Breast epithelium (tissue), 4 donors: ENCODE measurements at places on chromosomes 13 and 19. TPM values are rescaled to one million over a fixed set of nuclear protein-coding genes. Genes with fewer than 3 reads are reported as not detected.

UPF3A gene
- total RNA-seq = 52.8 TPM

IFNL3 gene
- total RNA-seq = not detected

APOC4 gene
- total RNA-seq = not detected

IQCN gene
- total RNA-seq = 9.5 TPM

MAP2K7 gene
- total RNA-seq = 13.3 TPM

PGLYRP1 gene
- total RNA-seq = not detected

DKKL1 gene
- not detected for total RNA-seq

CD70 gene
- total RNA-seq = not detected
